ENCODE measurements at places on chromosomes 16 and 17. TPM values are rescaled to one million over a fixed set of nuclear protein-coding genes. Genes with fewer than 3 reads are reported as not detected.

The ACE gene
- 3.3 TPM for polyA plus RNA-seq

The SALL1 gene
- polyA plus RNA-seq = 4.0 TPM

The CALB2 gene
- polyA plus RNA-seq = 5.2 TPM

The SNN gene
- 18.3 TPM for polyA plus RNA-seq

The TTYH2 gene
- polyA plus RNA-seq = 17.5 TPM

The CORO6 gene
- polyA plus RNA-seq = 2.1 TPM

The TBC1D26 gene
- not detected for polyA plus RNA-seq

The RUNDC3A gene
- polyA plus RNA-seq = 1.9 TPM

The COX10 gene
- 5.1 TPM for polyA plus RNA-seq

The MYH1 gene
- 0.12 TPM for polyA plus RNA-seq

The KLHL10 gene
- 0.21 TPM for polyA plus RNA-seq

The SPATA32 gene
- polyA plus RNA-seq = not detected

The CCL8 gene
- 3.7 TPM for polyA plus RNA-seq

The SMARCD2 gene
- 47.9 TPM for polyA plus RNA-seq

The KRT39 gene
- not detected for polyA plus RNA-seq

The C16orf96 gene
- polyA plus RNA-seq = 0.08 TPM

The IL21R gene
- 0.01 TPM for polyA plus RNA-seq

The C17orf50 gene
- not detected for polyA plus RNA-seq

The CLEC10A gene
- 3.5 TPM for polyA plus RNA-seq

The MPP2 gene
- 2.9 TPM for polyA plus RNA-seq

The TLCD1 gene
- 5.1 TPM for polyA plus RNA-seq

The MIEF2 gene
- polyA plus RNA-seq = 4.0 TPM

The HOXB3 gene
- polyA plus RNA-seq = 0.48 TPM

The NTN3 gene
- 0.13 TPM for polyA plus RNA-seq

The JUP gene
- 59.3 TPM for polyA plus RNA-seq

The C16orf89 gene
- polyA plus RNA-seq = 17.5 TPM

The TEX19 gene
- polyA plus RNA-seq = not detected

The LPCAT2 gene
- 12.2 TPM for polyA plus RNA-seq

The MILR1 gene
- 13.1 TPM for polyA plus RNA-seq

The MARVELD3 gene
- 1.5 TPM for polyA plus RNA-seq

The KRT12 gene
- polyA plus RNA-seq = not detected

The DOC2B gene
- 4.2 TPM for polyA plus RNA-seq

The CLEC18C gene
- not detected for polyA plus RNA-seq

The KRT27 gene
- polyA plus RNA-seq = not detected

The CA4 gene
- 39.3 TPM for polyA plus RNA-seq

The DPEP3 gene
- polyA plus RNA-seq = 0.05 TPM

The ZFHX3 gene
- 6.5 TPM for polyA plus RNA-seq

The ZNF469 gene
- polyA plus RNA-seq = 3.0 TPM

The HS3ST3A1 gene
- 7.1 TPM for polyA plus RNA-seq

The EMP2 gene
- 114 TPM for polyA plus RNA-seq

The SLC5A10 gene
- not detected for polyA plus RNA-seq

The MYL4 gene
- polyA plus RNA-seq = 0.41 TPM

The C17orf75 gene
- 14.8 TPM for polyA plus RNA-seq

The RAMP2 gene
- 98.5 TPM for polyA plus RNA-seq

The TBC1D10B gene
- 24.7 TPM for polyA plus RNA-seq

Data from ovary (tissue), 10 donors.